ENCODE measurements at places on chromosomes 16 and 17.

- no peak for DNase-seq
These were observed 151.2 kb downstream of the ZNF423 start for GRCh38 chr16:49704586-49705155.

DNA sequence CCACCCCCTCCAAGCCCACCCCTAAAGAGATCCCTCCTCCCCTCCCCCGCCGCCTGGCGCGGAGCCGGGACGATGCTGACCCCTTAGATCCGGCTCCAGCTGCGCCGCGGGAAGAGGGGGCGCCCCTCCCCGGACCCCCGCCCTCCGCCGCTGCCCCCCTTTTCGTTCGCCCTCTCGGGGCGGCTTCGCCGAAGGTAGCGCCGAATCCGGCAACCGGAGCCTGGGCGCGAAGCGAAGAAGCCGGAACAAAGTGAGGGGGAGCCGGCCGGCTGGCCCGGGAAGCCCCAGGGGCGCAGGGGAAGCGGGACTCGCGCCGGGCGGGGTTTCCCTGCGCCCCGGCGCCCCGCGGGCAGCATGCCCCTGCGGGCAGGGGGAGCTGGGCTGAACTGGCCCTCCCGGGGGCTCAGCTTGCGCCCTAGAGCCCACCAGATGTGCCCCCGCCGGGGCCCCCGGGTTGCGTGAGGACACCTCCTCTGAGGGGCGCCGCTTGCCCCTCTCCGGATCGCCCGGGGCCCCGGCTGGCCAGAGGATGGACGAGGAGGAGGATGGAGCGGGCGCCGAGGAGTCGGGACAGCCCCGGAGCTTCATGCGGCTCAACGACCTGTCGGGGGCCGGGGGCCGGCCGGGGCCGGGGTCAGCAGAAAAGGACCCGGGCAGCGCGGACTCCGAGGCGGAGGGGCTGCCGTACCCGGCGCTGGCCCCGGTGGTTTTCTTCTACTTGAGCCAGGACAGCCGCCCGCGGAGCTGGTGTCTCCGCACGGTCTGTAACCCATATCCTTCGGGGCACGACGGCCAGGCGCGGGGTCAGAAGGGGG is 623 bp downstream of the CACNA1G start:
- peak; percentile 71 for DNase-seq

DNA sequence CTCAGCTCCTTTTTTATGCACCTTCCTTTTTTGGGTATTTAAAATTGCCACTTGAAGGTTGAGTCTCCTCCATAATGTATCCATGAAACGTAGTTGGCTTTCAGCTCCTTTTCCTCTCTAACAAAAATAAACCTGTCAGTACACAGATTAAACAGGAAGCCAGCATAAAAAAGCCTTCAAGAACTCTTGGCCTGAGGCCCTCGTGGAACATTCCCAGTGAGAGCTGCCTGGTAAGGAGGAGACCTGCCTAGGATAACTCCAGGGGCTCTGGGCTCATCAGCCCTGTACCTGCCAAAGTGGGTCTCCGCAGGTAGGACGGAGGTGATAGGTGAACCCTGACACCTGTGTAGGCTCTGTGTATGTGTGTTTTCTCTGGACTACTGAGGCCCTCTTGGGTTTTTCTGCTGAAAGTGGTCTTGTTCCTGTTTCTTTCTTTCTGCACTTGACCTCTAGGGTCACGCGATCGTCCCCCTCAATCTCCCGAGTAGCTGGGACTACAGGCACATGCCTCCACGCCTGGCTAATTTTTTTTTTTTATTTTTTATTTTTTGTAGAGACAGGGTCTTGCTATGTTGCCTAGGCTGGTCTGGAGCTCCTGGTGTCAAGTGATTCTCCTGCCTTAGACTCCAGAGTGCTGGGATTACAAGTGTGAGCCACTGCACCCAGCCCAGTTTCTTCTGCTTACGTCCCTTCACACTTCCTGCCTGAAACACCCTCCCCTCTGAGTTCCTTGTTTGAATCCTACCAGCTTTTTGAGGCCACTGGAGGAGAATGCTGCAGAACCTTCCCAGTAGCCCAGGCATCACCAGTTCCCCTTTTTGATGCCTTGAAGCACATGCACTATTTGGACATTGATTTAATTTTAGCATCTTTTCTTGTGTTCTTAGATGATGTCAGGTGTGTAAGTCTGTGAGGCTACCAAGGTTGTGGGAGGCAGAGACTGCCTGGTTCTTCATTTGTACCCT is 9.8 kb downstream of the PGS1 start:
- no peak for DNase-seq

DNA sequence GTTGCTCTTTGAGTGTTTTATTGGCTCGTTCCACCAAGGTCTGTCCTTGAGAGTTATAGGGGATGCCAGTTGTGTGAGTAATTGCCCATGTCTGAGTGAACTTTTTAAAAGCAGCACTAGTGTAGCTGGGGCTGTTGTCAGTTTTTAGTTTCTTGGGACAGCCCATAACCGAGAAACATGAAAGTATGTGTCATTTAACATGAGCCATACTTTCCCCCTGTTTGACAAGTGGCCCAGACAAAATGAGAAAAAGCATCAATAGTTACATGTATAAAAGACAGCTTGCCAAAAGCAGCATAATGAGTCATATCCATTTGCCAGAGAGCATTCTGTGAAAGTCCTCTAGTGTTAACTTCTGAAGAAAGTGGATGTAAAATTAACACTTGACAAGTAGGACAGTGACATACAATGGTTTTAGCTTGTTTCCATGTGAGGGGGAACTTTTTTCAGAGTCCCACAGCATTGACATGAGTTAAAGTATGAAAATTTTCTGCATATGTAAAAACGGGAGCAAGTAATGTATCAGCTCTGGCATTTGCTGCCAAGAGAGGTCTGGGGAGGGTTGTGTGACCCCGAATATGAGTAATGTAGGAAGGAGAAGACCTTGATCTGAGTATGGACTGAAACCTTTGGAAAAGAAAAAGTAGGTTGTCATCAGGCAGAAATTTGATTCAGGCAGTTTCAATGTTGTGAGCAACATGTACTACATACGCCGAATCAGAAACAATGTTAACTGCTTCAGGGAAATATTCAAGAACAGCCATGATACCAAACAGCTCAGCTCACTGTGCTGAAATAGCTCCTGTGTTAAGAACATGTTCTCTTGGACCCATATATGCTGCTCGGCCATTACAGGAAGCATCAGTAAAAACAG is 56.8 kb upstream of the ARL4D start:
- DNase-seq = no peak

DNA sequence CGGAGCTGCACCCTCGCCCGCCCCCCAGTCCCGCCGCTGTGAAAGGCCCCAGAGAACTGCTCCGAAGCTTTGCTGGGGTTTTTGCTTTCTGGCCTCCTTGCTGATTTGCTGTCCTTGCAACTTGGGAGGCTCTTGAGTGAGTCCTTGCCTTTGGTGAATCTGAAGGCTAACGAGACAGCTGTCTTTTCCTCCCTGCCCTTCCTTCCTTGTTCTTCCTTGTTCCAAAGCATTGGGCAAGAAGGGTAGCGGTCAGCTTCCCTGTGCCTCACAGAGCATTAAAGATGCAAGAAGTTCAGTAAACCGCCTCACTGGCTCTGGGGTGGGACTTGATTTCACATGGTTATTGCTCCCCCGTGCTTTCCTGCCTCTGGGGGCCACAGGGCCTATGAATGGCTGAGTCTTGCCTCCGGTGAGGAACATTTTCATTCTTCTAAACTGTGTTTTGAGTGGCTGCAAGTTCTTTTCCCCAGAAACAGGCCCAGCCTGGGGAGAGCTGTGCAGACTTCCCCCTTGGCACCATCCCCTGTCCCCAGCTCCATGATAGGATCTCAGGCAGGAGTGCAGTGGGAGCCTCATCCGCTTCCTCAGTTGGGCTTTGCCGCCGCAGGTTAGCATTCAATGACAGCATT is 1.4 kb downstream of the YPEL2 start:
- peak; percentile 25 for DNase-seq

DNA sequence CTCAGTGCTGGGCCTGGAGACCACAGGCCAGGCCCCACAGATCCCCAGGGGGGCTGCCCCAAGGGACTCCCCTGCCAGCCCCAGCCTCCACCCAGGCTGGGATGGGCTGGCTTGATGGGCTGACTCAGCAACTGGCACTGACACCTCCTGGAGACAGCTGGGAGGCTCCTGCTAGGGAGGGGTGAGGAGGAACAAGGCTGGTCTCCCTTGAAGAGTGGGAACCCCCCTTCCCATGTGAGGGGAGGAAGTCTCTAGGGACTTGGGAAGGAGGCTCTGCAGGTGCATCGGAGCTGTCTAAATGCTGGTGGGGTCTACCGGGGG is 10.4 kb downstream of the NHERF1 start:
- DNase-seq = no peak

- no peak for DNase-seq
These were observed 242.4 kb upstream of the SALL1 start for GRCh38 chr16:51393381-51394005.

DNA sequence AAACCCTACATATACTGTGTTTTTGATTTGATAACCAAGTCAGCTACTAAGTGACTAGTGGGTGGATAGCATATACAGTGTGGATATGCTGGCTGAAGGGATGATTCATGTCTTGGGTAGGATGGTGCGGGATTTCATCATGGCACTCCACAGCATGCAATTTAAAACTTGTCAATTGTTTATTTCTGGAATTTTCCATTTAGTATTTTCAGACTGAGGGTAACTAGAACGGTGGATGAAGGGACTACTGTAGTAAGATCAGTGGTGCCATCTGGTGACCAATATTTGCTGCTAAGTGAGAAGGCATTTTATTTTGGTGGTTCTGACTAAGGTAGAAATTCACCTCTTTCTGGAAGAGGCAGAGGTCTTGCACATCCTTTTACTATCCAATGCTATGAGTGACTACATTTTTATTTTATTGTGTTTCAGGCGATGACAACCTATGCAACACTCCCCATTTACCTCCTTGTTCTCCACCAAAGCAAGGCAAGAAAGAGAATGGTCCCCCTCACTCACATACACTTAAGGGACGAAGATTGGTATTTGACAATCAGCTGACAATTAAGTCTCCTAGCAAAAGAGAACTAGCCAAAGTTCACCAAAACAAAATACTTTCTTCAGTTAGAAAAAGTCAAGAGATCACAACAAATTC is 3.1 kb downstream of the CDC6 start:
- no peak for DNase-seq

GRCh38 chr16:81437865-81438264 is 6.7 kb upstream of the CMIP start:
- no peak for DNase-seq

- DNase-seq = no peak
These were observed 28.9 kb upstream of the FOXK2 start for GRCh38 chr17:82490512-82491195.

DNA sequence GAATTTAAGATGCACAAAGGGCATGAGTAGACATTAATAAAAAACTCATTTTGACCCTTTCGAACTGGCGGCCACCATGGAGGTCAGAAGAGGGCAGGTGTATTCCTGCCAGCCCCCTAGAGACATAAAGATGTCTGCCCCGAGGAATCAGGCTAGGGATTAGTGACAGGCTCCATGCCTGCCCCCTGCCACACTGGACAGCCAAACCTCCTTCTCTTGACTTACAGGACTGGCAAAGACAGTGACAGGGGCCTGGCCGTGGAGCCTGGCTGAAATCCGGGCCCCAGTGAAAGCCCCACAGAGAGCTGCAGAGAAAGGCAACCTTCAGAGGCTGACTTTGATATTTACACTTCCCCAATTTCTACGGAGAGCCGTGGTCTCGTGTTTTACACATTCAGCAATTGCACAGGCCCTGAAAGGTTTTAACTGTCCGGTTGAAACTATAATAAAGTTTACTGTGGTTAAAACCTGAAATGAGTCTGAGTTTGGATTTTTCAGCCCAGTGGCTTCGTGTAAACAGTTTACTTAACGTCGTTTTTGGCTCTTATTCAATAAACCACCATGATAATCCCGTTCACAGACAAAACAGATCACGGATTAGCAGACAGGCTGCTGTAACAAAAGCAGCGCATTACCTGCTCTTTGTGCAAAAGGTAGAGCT is 243.9 kb upstream of the MYOCD start:
- peak; percentile 7 for DNase-seq

DNA sequence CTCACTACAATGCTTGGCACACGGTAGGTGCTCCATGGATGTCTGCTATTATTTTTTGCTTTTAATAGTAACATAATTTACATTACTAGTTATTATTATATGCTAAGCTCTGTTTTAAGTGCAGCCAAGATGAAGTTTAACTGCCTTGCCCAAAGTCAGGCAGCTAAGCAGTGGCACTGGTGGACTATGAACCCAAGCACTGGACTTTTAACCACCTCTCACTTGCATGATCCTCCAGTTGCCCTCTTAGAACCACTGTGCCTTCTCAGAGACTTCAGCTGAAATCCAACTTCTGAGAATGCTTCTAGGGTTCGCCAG is 1.5 kb upstream of the ZNF207 start:
- DNase-seq = no peak

DNA sequence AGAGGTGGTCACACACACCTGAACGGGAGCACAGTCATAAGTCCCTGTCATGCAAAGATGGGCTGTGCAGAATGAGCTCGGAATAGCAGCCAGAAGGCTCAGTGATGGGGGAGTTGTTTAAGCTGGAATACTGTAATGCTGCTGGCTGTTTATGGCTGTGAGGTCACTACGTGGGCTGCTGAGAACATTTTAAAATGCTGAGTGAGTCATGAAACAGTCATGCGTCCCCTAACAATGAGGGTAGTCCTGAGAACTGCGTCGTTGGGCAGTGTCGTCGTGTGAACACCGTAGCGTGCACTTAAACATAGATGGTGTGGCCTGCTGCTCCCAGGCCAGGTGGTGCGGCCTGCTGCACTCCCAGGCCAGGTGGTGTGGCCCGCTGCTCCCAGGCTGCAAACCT is 39.7 kb downstream of the TBCD start:
- no peak for DNase-seq

DNA sequence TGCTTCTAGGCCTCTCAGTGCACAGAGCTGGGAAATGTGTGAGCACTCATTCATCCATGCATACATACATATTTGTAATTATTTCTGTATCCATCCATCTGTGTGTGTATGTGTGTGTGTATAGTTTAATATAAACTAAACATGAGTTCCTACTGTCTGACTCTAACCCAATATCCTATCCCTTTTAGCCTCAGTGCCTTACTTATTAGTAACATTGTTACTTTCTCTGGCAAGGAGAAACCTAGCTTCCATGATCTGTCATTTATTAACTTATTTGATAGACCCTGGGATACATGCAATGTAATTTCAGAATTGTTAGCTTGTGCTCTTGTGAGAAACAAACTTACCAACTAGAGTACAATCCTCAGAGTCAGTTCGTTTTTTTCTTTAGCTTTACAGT is 59.0 kb upstream of the WSCD1 start:
- DNase-seq = no peak

DNA sequence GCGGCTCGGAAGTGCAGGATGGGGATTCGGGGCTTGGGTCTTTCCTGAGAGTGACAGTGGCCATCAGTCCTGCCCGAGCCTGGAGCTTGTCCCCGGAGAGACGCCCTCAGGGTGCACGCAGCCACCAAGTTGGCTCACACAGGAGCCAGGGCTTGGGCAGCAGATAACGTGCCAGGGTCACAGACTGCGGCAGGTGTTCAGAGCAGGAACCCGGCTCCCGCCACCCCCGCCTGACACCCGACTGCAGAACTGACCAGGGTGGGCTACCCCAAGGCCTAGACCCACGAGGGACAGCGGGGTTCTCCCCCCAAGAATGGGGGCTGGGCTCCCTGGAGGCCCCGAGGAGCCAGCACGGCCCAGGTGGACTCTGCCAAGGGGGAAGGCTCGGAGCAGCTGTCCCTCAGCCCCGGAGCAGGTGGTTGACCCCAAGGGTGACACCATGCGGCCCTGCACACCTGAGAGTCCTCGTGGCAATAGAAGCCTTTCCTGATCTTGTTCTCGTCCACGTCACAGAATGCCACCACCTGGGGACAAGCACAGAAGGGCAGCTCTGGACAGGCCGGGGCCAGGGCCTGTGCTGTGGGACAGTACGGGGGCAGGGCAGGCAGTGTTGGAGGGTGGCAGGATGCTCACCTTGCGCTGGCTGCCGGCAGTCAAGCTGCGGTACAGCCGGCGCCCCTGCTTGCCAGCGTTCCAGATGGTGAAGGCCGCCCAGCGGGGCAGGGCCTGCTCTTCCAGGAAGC is 117.1 kb upstream of the ZNF750 start:
- DNase-seq = no peak

Measured in right kidney (tissue), 9 donors.